ENCODE measurements at places on chromosomes 11 and 22.

DNA sequence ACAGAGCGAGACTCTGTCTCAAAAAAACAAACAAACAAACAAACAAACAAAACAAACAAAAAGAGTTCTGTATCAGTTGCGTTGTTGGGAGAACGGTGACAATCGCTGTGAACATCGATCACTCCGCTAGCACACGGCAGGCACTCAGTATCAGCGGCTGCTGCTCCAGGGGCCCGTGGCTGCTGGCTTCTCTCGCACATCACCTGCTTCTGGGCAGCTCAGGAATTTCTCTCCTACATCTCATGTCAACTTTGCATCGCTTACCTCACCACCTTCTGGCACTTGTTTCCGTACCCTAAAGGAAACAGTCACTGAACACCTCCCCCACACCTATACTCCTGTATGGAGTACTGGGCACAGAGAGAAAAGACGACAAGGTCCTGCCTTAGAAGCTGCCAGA, 70.3 kb upstream of the WNT7B start:
- DNase-seq: no peak

- DNase-seq: no peak
These were observed 2.4 kb upstream of the MFNG start for GRCh38 chr22:37488337-37489135.

GRCh38 chr11:118042141-118042540, 34.7 kb upstream of the TMPRSS4 start:
- no peak for DNase-seq

DNA sequence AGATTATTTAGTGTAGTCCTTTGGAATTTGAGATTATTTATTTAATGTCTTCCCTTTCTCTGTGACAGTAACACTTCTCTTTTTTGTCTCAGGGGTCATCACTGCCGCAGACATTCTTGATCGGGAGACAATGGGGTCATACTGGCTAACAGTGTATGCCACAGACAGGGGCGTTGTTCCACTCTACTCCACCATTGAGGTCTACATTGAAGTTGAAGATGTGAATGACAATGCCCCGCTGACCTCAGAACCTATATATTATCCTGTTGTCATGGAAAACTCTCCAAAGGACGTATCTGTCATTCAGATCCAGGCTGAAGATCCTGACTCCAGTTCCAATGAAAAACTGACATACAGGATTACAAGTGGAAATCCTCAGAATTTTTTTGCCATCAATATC, 299.9 kb downstream of the FAT3 start:
- no peak for DNase-seq

GRCh38 chr11:65849366-65849765, 8.6 kb downstream of the CFL1 start:
- no peak for DNase-seq

DNA sequence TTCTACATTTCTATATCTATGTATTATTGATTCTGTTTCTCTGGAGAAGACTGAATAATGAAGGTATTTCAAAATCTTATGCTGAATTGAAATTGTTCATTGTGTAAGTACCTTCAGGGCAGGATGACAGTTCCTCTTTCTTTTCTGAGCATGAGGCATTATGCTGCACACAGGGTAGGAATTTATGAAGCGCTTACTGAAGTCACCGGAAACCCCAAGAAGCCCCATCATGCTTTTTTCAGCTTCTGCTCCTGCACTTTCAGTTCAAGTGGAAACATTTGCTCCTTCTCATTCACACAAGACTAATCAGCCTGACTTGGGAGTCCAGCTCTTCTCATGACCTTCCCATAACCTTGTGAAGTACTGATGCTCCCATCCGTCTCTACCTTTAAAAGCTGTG, 314.7 kb upstream of the SORL1-AS1 start:
- no peak for DNase-seq

GRCh38 chr22:45344334-45344733, 34.6 kb downstream of the FAM118A start:
- DNase-seq: no peak

Measured in SHP77 treated with DMSO at 0.1 percent for 48 hours (cell line).